T-helper 1 cell (primary cell): ENCODE measurements at places on chromosomes 1 and 21.

DNA sequence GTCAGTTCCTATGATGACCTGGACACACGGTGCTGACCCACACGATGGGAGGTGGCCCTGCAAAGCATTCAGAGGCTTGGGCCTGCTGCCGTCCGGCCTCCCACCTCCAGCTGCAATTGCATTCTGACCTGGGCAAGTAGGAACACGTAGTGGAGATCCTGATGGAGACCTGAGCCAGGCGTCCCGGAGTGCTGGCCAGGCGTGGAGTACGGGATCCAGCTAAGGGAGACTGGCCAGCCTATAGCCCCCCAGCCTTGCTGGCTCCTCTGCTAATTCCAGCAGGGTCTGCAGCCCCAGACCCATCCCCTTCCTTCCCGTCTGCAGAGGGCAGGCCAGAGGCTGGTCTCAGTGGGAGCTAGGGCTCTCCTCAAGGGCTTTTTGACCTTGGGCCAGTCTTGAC is 11.2 kb downstream of the CD46 start:
- DNase-seq = no peak

DNA sequence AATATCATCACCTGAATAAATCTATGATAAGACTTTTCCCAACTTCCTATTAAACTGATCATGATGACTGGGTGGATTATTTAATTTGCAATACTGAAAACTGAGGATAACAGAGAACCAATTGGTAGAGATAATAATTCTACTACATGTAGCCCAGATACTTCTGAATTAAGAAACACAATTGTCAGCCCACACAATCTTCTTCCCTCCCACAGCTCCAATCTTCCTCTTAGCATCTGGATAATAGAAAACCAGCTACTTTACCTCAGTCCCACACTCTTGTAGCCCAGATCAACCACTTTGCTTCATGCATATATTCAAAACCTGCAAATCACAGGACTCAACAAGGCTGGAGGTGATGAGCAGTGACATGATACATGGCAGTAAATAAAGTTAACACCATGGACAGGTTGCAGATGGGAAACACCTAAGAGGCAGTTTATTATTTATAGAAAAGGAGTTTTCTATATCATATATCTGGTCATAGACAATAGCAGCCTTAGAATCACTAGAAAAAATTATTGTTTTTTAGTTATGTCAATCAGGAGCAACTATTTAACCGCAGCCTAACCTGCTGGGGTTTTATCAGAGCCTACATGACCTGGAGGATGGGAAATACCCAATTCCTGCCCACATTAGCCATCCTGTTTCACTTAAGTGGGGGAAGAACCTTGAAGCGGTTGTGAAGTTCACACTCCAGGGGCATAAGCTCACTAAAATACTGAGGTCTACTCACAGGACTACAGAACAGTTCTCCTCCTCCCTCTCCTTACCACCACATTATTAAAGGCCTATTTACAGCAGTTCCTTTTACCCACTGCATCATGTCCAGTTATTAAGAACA is 16.7 kb downstream of the FRRS1 start:
- DNase-seq = no peak

DNA sequence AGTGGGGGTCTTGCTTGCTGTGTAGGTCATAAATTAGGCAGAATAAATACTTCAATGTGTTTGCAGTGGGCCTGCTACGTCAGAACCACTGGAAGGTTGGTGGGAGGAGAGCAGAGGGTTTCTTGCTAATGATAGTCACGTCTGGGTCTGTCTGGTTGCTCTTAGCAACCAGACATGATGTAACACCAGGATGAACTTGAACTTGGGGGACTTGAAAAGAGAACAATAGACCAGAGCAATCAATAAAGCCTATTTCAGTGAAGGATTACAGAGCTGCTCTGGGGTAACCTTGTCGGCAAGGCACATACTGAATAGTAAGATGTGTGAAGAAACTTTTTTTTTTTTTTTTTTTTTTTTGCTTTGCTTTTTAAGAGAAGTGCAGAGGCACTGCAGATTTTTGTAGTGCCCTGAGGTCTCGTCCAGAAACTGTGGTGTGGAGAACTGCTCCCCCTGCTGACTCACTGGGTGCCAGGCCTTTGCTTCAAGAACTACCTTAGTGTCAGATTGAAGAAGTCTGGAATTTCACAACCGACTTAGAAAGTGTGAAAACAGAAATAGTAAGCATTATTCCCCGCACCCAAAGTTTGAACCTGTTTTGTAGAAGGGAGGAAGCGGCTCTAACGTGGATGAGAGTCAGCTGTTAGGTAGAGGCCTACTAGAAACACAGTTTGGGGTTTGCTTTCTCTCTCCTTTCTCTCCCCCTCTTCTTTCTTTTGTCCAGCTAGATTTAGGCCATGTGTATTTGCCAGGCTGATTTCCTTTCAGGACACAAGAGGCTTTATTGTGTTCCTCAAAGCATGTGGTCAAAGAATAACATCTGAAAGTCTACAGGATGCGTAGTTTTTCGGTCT is 271.6 kb downstream of the TM2D1 start:
- DNase-seq = peak; percentile 29

- DNase-seq = no peak
Observed at GRCh38 chr1:217275655-217276398, 355.1 kb downstream of the GPATCH2 start.

GRCh38 chr1:7294636-7295035 is 476.5 kb upstream of the VAMP3 start:
- DNase-seq = no peak

- DNase-seq = no peak
Observed at GRCh38 chr1:35605867-35606182, 32.7 kb downstream of the TFAP2E start.

DNA sequence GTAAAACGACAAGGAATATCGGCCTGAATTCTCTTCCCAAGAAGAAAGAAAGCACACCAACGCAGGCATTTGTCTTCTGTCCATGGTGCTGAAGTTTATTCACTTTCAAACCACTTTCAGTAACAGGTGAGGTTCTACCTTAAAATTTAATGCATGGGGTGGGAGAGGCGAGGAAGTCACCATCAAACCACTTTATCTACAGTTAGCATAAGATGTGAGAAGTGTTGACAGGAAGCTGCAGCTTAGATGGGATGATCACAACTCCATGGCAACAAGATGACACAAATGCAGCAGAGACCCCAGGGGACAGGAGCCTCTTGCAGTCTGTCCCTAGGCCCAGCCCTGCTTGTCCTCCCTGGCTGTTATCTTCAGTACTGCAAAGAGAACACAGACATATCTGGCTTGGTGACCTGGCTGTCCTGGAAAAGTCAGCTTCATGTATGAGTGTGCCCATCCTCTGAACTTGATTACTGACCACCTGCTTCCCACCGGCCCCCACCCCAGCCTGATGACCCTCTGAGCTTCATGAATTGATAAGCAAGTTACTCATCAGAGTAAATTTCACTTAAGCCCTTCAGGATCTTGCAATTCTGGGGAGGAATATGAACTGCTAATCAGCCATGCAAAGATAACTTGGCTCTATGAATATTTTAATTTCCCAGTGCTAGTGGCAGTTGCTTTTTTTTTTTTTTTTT is 1.8 kb downstream of the NPPA start:
- DNase-seq = no peak

DNA sequence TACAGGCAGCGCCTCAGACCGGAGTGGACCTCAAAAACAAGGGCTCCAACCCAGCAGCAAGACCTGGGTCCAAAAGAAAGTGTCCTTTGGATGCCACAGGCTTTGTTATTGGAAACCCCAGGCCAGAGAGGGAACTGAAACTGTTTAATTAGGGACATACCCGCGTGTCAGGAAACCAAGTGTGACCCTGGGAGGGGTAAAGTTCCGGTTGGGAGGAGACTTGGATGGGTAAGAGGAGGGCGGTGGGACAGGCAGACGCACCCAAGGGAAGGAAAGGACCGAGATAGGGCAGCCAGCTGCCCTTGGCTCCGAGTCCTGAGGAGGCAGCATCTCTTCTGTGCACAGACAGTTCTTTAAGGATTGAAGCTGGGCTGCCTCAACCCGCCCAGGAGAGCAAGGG is 71.4 kb downstream of the CDC7 start:
- no peak for DNase-seq

- no peak for DNase-seq
Observed at GRCh38 chr1:173388352-173388751, 88.8 kb upstream of the PRDX6 start.

- DNase-seq = no peak
Observed at GRCh38 chr21:31289702-31290101, 54.4 kb downstream of the TIAM1 start.

- DNase-seq = no peak
Observed at GRCh38 chr1:69862906-69863305, 295.2 kb downstream of the LRRC7 start.

DNA sequence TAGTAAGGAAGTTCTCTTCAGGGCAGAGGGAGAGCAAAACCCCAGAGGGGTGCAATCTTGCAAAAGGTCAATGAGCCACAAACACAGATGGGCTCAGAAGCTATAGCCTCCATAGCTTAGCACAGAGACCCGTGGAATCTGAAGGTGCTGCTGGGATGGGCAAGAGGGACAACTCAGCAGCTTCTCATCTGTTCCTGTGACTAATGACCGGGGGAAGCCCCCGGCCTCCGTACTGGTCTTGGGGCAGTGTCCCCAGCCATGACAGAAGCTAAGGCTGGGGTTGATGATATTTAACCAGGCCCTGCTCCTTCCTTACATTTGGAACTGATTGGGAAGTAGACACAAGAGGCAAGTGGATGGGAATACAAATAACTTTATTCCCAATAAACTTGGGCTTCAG is 19.1 kb downstream of the EXOC8 start:
- DNase-seq = no peak

DNA sequence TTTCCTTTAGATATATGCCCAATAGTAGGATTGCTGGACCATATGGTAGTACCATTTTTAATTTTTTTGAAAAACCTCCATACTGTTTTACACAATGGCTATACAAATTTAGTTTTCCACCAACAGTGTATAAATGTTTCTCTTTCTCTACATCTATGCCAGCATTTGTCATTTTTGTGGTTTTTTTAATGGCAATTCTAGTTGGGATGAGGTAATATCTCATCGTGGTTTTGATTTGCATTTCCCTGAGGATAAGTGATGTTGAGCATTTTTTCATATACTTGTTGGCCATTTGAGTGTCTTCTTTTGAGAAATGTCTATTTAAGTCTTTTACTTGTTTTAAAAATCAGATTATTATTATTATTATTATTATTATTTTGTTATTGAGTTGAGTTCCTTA is 35.5 kb downstream of the PLA2G4A start:
- no peak for DNase-seq

GRCh38 chr1:60923389-60924087 is 158.8 kb upstream of the NFIA start:
- DNase-seq = no peak

DNA sequence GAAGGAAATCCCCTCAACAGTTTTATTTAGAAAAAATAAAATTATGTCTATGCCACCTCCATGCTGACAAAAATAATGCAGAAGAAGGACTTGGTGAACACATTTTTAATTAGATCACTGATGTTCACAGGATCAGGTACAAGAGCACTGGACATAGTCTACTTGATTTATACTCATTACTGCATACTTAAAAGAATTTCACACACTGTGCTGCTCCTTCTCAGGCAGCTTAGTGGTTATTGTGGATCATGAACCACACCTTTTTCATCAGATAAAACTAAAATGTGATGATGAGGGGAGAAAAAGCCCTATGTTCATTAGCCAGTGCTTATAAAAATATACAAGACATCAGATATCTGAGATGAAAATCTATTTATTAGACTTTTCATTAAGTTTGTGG is 103.3 kb upstream of the DPH5 start:
- no peak for DNase-seq

DNA sequence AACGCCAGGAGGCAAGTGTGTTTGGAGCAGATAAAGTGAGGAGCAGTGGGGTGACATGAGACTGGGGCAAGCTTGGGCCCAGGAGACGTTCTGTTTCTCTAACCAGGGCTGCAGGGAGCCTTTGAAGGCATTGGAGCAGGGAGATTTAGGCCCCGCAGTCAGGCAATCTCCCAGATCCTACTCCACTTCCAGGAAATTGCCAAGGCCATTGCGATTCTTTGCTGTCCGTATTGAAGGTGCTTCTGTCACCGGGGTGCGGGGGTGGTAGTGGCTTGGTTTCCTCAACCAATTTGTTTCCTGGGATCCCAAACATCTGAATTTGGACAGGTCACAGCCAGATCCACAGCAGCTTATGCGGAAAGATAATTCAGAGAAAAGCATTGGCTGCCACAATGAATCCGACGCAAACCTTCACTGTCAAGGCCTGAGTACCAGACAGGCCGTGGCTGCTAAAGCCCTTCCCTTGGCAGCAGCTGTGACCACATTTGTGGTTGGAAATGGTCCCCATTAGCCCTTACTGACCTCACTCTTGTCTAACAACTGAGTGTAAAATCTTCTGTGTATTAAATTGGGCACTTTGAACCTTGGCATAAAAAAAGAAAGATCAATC is 385.6 kb downstream of the PTPRU start:
- DNase-seq = no peak

GRCh38 chr1:50562106-50562505 is 138.9 kb upstream of the DMRTA2 start:
- DNase-seq = no peak

GRCh38 chr1:175443332-175443731 is 250.8 kb upstream of the KIAA0040 start:
- DNase-seq = no peak

- no peak for DNase-seq
Observed at GRCh38 chr1:65824103-65824502, 31.4 kb downstream of the PDE4B start.

DNA sequence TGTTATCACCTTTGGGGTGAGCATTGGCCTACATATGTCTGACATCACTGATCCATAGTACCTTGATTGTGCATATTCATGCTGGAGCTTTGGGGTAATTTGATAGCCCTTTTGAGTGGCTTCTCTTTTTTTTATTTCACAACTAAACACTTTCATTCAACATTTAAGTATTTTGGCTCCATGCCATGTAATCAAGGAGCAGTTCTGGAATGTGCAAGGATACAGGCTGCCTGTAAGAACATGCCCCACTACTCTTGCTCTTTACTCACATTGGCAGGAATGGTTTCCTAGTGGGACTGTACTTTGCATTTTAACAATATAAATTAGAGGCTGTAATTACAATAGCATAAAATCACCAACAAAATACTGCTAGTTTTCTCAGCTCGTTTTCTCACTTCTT is 300.7 kb upstream of the SPAG17 start:
- no peak for DNase-seq

GRCh38 chr1:97943354-97943753 is 22.5 kb upstream of the DPYD start:
- no peak for DNase-seq

DNA sequence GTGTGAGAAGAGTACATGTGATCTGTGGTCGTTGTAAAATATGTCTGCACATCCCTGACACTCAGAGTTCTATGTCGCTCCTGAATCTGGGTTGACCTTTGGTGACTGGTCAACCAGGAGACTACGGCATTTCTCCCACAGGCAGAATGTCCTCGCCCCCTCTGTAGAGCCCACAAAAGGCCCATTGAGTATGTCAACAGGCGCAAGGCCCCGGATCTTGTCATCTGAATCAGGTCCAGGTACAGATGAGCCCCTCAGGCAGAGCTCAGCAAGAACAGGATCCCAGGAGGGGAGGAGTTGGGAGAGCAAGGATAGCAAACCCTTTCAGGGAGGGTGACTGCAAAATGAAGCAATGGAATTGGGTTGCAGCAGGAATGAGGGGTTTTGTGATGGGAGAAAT is 126.5 kb downstream of the MATN1 start:
- no peak for DNase-seq
